ENCODE measurements at places on chromosomes 7 and 10.

DNA sequence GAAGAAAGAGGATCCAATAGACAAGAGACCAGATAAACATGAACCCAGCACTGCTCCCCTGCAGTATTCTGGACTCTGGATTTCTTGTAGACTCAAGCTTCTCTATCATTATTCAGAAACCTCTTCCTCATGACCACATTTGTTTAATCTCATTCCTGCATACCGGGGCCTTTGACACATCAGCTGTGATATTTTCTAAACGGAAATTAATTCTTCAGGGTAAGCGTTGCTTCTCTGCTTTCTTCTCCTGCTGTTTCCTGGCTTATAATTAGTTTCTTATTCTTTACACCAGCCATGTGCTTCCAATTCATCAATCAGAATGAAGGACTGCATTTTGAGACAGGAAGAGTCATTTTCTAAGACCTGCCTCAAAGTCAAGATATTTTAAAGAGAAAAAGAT is 54.2 kb upstream of the TARP start:
- no peak for DNase-seq

GRCh38 chr7:108452707-108453106 is 3.5 kb downstream of the NRCAM start:
- no peak for DNase-seq

DNA sequence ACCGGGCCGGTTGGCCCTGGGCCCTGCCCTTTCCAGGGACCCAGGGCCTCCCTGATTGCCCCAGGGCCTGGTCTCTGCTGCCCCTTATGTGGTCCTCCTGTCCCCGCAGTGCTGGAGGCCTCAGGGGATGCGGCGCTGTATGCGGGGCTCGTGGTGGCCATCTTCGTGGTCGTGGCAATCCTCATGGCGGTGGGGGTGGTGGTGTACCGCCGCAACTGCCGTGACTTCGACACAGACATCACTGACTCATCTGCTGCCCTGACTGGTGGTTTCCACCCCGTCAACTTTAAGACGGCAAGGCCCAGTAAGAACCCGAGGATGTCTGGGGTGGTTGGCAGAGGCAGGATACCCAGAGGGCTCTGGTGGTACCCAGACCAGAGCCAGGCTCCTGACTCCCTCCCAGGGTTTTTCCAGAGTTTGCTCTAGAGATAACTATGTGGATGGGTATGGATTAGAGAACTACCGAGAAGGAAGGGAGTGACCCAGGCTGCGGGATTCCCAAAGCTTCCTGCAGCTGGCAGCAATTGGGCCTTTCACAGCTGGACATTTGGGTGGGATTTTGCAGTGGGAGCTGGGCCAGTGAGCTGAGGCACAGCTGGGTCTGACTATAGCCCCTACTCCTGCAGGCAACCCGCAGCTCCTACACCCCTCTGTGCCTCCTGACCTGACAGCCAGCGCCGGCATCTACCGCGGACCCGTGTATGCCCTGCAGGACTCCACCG is 28.1 kb upstream of the SLC29A3 start:
- no peak for DNase-seq

- no peak for DNase-seq
These were observed 23.8 kb upstream of the MSMB start for GRCh38 chr10:46069771-46070463.

- DNase-seq: no peak
These were observed 16.8 kb downstream of the GIMAP5 start for GRCh38 chr7:150753826-150754603.

GRCh38 chr10:8544500-8544899 is 490.0 kb downstream of the GATA3 start:
- no peak for DNase-seq
